ENCODE measurements at places on chromosomes 3 and 15. TPM values are rescaled to one million over a fixed set of nuclear protein-coding genes. Genes with fewer than 3 reads are reported as not detected.
A peak's percentile ranks its signal among the peaks of the same experiment; 100 is the strongest.

The CLDN18 gene
- not detected for total RNA-seq

GRCh38 chr3:52428151-52429005 is 16.5 kb downstream of the SEMA3G start:
- peak; percentile 68 for DNase-seq

DNA sequence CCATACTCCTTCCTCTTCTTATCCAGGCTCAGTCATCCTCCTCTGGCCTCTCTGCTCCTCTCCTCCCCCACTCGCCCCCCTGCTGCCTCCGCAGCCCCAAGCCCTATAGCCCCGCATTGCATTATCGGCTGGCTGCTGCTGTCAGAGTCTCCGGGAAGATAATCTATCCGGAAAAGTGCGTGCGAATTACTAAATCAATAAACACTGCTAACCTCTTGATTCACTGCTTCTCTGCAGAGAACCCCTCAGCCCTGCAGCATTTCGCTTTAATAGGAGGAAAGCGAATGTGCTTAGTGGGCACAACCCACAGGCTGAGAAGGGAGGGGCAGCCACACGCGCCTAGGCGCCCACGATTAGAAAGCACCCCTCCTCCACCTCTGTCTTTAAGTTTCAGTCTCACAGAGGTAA is 167.6 kb downstream of the ABHD5 start:
- no peak for DNase-seq

DNA sequence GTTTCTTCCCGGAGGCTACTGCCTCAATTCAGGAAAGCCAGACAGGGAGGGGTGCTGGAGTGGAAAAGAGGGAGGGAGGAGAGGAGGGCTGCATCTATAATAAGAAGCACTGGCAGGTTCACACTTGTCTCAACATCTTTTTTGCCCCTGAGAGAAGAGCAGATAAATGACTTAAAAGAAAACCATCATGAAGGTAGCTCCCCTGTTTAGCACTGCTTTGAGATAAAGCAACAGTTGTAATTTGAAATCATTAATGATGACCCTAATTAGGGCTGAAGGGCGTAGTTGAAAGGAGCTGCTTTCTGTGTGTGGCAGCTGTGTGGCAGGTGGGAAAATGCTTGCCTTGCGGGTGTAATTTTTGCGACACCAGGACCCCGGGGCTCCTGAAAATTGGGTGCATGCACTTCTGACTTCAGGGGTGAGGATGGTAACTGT is 222.8 kb upstream of the IL12A start:
- DNase-seq = no peak

DNA sequence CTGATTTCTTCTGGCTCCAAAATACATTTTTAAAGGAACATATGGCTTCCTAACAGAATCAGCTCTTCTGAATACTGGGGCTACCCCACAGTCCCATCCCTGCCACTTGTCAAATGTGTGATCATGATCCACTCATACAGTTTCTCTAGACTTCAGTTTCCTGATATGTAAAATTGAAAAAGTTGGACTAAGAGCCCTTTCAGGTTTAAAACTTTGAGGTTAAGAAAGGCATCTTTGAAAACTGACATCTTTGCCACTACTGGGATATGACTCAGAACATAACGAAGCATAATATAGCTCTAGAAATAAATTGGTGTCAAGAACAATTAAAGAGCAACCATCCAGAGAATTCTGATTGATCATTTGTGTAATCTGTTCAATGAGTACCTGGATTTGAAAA is 248.3 kb downstream of the IL5RA start:
- no peak for DNase-seq

Data from cardiac septum (tissue), 1 donor.